NCI-H2227 treated with DMSO at 0.1 percent for 48 hours (cell line): ENCODE measurements at places on chromosomes 12 and 14.

DNA sequence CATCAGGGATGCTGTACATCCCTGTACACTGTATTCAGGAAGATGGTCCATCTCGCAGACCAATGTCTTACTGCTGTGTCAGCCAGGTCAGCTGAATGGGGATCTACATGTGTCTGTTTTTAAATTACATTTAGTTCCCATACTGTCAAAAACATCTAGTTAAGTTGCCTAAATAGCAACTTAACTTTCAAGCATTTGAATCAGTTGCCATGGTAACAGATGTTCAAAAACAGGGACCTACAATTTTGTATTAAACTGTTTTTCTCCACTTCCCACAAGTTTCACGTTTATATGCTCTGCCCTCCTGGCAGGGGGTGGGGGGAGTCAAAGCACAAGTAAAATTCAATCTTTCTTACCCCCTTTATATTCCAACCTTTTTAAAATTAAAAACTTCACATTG is 38.3 kb downstream of the C12orf42 start:
- no peak for DNase-seq

DNA sequence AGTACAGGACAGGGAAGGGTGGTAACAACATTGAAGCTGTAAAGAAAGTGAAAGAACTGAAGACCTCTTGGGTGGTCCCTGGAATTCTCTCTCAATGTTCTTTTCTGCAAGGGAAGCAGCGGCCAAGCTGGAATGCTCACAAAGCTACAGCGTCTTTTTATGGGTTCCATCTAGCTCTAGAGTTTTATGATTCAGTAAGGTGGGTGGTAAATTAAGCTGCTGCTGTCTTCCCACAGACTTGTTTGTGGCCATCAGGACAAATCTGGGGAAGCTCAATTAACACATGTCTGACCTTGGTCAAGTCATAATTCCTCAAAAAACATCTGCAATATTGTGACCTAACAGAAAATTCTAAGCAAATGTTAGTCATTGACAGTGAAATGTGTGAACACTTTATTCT is 139.1 kb downstream of the MED13L start:
- no peak for DNase-seq

- no peak for DNase-seq
Measured at GRCh38 chr12:103334466-103334865, 161.3 kb downstream of the C12orf42 start.

DNA sequence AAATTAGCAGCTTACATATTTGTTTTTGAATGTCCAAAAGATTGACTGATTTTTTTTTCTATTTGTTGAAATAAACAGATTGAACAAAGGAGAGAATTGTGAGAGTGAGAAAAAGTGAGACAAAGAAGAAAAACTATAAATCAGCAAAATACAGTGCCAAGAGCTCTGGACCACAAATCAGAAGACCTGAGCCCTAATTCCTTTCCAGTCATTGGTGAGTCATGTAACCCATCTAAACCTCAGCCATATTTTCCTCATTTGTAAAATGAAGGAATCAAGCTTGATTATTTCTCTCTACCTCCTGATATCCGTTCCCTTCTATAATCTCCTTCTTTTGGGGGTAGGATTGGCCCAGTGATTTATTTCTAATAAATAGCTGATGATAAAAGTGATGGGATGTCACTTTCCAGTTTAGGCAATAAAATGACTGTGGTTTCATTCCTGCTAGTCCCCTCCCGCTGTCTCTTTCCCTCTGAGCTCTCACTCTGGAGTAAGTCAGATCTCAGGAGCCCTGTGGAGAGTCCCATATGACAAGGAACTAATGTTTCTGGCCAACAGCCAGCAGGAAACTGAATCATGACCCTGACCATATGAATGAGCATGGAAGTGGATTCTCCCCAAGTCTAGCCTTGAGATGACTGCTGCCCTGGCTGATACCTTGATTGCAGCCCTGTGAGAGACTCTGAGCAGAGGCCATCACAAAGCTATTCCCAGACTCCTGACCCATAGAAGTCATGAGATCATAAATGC is 218.9 kb downstream of the ACSS3 start:
- DNase-seq = no peak

DNA sequence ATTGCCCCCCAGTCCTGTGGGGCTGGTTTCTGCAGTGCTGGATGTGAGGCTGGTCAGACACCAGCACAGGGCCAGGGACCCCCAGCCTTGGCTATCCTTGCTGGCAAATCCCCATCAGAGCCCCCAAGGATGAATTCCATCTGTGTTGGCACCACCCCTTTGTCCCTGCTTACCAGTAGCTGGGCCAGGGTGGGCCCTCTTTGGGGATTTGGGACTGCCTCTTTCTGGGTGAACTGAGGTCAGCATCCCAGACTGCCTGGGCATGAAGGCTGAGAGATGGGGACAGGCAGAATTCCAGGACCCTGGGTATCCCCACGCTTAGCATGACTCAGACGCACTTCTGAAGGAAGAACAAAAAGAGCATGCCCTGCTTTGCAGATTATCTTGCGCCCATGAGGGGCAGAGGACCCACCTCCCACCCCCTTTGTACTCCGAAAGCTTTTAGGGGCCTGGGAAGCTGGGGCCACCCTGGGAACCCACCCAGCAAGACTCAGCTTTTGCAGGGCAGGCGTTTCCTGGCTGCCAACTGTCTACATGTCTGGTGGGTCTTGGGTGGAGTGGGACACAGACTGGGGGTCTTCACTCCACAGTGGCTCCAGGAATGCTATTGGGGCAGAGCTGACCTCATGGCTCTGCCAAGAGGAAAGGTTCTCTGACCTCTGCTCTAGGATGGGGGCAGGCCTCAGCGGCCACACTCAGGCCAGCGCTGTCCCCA is 26.8 kb downstream of the RFLNA start:
- DNase-seq = no peak

DNA sequence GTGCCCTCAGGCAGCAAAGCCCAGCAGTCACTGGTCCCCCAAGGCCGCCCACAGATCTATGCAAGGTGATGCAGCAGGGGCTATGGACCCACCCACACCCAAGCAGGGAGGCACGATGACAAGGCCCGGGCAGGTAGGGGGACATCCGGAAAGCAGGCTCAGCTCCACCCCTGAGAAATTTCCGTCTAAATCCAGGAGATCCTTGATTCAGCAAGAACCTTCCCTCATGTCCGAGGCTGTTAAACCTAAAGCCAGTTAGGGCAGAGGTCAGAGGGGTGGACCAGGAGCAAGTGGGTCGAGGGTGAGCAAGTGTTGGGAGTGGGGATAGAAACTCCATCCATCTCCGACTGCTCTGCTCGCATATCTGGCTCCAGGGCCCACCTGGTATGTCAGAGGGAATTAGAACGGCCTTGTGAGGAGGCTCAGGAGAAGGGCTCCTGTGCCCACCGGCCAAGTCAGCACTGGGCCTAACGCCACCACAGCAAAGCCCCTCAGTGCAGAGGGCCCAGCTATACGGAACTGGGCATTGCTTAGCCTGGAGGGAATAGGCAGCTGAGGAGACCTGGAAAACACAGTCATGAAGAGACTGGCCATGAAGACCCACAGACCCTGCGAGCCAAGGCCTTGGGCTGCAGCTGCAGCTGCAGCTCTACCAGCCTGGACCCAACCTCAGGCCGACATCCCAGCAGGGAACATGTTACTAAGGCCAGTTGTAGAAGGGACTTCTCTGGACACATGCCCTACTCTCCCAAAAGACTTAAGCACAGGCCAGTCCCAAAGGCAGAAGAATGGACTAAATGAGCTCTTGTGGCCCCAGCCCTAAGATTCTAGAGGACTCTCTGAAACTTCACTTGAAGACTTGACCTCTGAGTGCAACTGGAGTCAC is 34.3 kb downstream of the DAD1 start:
- DNase-seq = no peak

GRCh38 chr14:32300136-32300535 is 29.0 kb upstream of the AKAP6 start:
- DNase-seq = no peak

DNA sequence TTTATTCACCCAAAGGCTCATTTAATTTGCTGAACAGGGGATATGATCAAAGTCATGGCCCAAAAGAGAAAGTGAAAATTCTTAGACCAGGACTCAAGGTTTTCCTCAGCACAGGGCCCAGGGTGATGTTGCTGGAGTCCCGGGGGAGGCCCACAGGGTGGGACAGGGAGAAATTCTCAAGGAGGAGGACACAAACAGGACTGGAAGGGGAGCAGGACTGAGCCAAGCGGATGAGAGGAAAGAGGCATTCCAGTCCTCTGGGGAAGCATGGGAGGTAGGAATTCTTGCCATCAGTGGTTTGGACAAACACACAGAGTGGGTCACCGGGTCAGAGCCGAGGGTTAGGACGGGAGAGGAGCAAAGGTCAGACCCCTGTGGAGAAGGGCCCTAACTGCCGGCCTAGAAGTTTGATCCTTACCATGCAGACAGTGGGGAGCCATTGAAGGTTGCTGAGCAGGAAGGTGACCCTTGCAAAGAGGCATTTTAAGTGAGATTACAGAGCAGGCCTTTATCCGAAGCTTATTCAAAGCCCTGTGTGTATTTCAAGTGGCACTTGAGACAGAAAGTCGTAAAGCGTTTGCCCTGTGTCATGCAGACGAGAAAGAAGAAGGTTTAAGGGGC is 68.4 kb upstream of the PTGR2 start:
- DNase-seq = no peak

- no peak for DNase-seq
Measured at GRCh38 chr14:52348776-52349175, 34.7 kb downstream of the PTGER2 start.

- no peak for DNase-seq
Measured at GRCh38 chr14:95275494-95275893, 44.2 kb downstream of the CLMN start.

GRCh38 chr14:80805136-80805535 is 136.4 kb downstream of the CEP128 start:
- DNase-seq = no peak

DNA sequence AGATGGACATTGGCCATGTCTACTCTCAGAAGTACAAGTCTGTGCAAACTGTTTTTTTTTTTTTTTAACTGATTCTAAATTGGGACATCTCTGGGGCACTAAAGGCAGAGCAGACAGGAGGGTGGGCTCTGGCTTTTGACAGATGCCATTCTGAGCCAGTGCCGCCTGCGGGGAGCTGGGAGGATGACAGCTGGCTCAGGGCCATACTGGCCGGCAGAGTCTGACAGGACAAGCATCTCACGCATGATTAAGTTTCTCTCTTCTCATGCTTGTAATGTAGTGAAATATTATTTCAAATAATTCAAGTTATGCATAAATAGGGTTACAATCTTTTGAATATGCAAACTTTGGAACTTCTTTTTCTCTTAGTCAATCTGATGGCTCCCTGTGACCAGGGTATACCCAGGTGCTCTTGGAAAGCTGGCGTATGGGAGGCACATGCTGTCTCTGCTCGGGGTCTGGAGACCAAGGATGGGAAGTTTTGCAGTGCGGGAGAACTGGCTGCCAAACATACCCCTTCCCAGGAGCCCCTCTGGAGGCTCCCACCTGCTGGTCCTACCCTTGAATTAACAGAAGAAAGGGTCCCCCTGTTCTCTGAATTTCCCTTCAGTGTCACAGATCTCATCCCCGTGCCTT is 7.6 kb downstream of the CDCA4 start:
- DNase-seq = no peak

GRCh38 chr14:31000629-31001338 is 24.7 kb upstream of the AP4S1 start:
- no peak for DNase-seq

GRCh38 chr12:32343496-32343895 is 55.9 kb upstream of the FGD4 start:
- no peak for DNase-seq

DNA sequence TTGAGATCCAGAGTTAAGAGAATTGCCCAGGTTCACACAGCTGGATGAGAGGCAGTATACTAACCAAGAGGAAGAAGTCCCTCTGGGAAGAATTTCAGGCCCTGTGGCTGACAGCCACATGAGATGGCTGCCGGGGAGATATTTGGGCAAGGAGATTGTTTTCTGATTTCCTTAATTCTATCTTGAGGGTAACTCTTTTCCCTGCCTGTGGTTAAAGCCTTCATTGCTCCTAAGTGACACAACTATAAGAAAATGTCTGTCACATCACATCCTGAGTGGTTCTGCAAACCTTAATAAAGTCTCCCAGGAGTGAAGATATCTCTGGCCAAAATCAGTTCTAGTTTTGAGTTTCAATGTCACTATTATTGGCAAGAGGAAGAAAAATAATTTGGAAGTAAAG is 9.6 kb downstream of the ARHGDIB start:
- no peak for DNase-seq

DNA sequence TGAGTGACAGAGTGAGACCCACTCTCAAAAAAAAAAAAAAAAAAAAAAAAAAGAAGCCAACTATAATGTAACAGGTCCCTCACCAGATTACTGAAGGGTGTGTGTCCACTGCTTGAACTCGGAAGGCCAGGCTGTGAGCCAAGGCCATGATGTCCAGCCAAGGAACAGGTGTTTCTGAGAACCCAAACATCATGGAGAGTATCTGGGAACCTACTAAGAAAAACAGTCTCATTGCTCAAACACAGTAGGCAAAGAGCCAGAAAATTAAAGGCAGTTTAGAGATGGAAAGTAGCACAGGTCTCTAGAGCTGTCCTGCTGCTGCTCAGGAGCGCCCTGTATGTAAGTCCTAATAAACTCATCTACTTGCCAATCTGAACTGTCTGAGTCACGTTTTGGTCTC is 12.5 kb upstream of the MAP4K5 start:
- DNase-seq = no peak

- DNase-seq = no peak
Measured at GRCh38 chr12:81502912-81503695, 256.0 kb downstream of the PPFIA2 start.
